ENCODE measurements at places on chromosomes 6 and 20. TPM values are rescaled to one million over a fixed set of nuclear protein-coding genes. Genes with fewer than 3 reads are reported as not detected.
A peak's percentile ranks its signal among the peaks of the same experiment; 100 is the strongest.

- H3K27me3 ChIP-seq, result no peaks in the 10 kb centered on the region
- no peak for DNase-seq
- no peak overlapping the region for H3K27ac ChIP-seq
- H3K4me3 ChIP-seq, result no peak overlapping the region
- H3K4me1 ChIP-seq, result no peaks in the 10 kb centered on the region
These were observed 85.5 kb downstream of the WASF1 start for GRCh38 chr6:110093981-110094380.

- no peaks in the 10 kb centered on the region for H3K36me3 ChIP-seq
- H3K27me3 ChIP-seq, result no peaks in the 10 kb centered on the region
- H3K4me1 ChIP-seq, result no peaks in the 10 kb centered on the region
- no peak for DNase-seq
These were observed 362.1 kb downstream of the SAMD5 start for GRCh38 chr6:147870506-147871110.

DNA sequence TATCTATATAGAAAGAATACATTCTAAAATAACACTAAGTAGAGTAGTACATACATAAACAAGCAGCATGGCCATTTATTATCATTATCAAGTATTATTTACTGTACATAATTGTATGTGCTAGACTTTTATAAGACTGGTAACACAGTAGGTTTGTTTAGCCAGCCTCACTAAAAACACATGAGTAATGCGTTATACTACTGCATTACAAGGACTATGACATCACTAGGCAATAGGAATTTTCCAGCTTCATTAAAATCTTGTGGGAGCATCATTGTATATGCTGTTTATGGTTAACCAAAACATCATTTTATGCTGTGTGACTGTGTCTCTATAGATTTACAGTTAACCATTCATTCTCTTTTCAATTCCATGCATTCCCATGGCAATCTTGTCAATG is 131.7 kb upstream of the HDGFL1 start:
- H3K4me3 ChIP-seq, result no peak overlapping the region
- no peak overlapping the region for H3K27ac ChIP-seq
- no peak for DNase-seq
- no peaks in the 10 kb centered on the region for H3K36me3 ChIP-seq

DNA sequence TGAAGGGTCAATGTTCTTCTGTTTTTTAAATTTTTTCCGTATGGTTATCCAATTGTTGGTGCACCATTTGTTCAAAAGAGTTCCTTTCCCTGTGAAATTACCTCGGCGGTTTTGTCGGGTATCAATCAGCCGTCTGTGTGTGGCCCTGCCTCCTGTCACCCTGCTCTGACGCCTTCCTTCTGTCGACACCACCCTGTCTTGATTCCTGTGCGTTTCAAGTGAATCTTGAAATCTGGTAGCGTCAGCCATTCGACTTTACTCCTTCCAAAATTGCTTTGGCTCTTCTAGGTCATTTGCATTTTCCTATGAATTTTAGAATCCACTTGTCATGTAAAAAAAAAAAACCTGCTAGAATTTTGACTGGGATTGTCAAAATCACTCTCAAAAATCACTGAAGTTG is 181.1 kb downstream of the CDH4 start:
- H3K27ac ChIP-seq, result no peak overlapping the region
- peaks cover 56% of the 10 kb centered on the region for H3K4me1 ChIP-seq
- no peaks in the 10 kb centered on the region for H3K36me3 ChIP-seq

DNA sequence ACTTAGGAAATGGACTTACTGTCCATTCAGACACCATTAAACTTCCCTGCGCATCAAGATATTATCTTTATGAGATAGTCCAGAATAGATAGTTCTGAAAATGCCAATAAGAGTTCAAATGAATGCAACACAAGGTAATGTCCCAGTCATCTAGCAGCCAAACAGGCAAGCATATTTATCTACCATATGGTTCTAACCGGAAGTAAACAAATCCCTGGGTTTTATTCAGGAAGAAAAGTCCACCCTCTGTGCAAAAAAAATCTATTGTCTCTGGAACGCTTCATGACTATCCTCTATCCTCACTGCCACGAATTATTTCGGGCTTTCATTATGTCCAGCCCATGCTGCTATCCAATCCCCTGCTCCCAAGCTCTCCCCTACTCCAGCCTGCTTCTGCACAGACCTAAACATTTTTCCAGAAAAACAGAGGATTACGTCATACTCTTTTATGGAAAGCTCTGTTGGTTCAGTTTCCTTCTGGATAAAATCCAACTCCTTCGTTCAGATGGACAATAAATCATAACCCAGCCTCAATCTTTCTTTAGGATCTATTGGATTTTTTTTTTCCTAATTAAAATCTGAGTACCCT is 11.4 kb downstream of the PPIL6 start:
- DNase-seq, result no peak
- no peak overlapping the region for H3K27ac ChIP-seq
- H3K4me1 ChIP-seq, result no peaks in the 10 kb centered on the region

DNA sequence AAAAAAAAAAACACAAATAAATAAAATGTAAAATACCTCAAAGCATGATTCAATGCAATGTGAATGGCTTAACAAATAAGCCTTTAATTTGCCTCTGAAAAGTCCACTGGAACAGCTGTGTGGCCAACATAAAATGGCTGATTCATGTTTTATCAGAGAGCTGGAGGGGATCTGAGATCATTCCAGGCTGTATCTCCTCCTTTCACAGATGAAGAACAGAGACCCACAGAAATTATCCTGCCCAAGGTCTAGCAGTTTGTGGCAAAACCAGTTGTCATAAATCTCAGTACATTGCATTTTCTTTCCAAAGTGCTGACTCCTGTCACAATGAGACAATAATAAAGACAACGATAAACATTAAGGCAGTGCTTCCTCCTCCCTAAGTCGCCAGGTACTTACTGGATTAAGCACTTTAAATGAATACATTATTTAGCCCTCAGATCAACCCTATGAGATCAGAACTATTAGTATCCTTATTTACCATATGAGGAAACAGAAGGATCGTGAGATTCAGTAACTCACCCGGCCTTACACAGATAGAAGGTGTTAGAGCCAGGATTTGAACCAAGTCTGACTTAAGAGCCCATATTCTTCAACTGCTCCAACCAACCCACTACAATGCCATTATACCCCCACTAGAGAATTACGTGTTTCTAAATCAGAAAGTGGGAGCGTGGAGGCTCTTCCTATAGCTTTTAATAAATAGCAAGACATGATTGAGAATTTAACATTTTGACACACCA is 118.3 kb downstream of the KIF13A start:
- H3K4me1 ChIP-seq, result peaks cover 3% of the 10 kb centered on the region
- H3K27ac ChIP-seq, result peak overlapping the region; percentile 38
- peak; percentile 54 for DNase-seq
- no peaks in the 10 kb centered on the region for H3K36me3 ChIP-seq

GRCh38 chr6:53015486-53015885 is 20.4 kb upstream of the GSTA4 start:
- no peak for DNase-seq
- no peak overlapping the region for H3K4me3 ChIP-seq
- H3K4me1 ChIP-seq, result no peaks in the 10 kb centered on the region

- DNase-seq, result no peak
- no peaks in the 10 kb centered on the region for H3K4me1 ChIP-seq
- no peaks in the 10 kb centered on the region for H3K27me3 ChIP-seq
- no peak overlapping the region for H3K27ac ChIP-seq
These were observed 134.5 kb upstream of the PLCB4 start for GRCh38 chr20:8934362-8934761.

GRCh38 chr20:48586730-48587129 is 241.1 kb downstream of the PREX1 start:
- no peaks in the 10 kb centered on the region for H3K36me3 ChIP-seq
- H3K4me3 ChIP-seq, result no peak overlapping the region
- H3K27me3 ChIP-seq, result no peaks in the 10 kb centered on the region
- no peak overlapping the region for H3K27ac ChIP-seq

DNA sequence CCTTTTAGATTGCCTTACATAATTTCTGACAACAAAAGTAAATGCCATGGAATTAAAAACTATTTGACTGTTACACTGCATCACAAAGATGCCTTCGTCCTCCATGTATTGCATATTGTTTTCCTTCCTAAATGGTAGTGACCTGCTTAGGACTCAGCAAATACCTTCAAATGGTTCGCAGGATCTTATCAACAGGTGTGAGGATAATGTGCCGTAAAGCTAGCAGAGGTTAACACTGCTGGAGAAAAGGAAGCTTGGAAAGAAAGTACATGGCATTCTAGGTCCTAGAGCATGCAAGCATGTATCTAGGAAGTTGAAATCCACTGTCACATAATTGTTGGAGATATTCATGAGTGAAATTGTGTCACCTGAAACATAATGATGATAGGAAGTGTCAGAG is 5.5 kb downstream of the CLVS2 start:
- peaks cover 17% of the 10 kb centered on the region for H3K27me3 ChIP-seq
- H3K4me3 ChIP-seq, result no peak overlapping the region

- H3K27ac ChIP-seq, result no peak overlapping the region
- no peak overlapping the region for H3K4me3 ChIP-seq
- DNase-seq, result no peak
These were observed 88.1 kb downstream of the GRM4 start for GRCh38 chr6:34057790-34058189.

DNA sequence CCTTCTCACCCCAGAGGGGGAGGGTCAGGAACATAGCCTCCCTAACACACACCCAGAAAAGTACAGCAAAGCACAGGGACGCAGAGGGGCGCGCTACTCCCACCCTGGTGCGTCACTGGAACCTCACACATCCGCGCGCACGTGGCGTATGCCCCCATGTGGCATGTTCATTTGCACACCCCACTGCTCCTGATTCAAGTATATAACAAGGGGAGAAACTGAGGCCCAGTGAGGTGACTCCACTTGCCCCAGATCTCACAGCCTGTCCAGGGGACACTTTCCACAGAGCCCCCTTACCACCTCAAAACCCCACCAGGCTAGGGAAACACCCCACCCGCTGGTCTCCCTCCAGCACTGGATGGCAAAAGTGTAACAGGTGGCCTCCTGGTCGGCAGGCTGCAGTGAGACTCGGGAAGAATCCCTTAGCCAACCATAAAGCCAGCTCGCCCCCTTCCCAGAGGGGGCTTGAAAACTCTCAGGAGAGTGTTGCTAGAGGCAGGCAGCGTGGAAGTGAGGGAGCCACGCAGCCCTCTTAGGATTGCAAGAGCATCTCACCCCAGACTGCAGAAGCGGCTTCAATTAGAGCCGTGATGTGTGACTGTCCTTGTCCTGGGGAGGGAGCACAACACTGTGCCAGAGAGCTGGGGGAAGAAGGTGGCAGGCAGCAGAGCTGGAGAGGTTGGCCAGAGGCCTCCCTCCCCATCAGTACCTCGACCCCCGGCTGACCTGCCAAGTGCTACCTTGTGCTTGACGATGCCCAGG is at the start of gene GRM4:
Gene GRM4, minus strand, starts transcription at position 67 of the 762 bp plus-strand sequence. CDS start 12,591 bp downstream, outside the sequence.
- no peaks in the 10 kb centered on the region for H3K36me3 ChIP-seq
- no peak for DNase-seq
- peaks cover 44% of the 10 kb centered on the region for H3K4me1 ChIP-seq
- no peak within 1 kb of the TSS for H3K27ac ChIP-seq

GRCh38 chr6:87832025-87832825 is 130.2 kb upstream of the AKIRIN2 start:
- no peaks in the 10 kb centered on the region for H3K27me3 ChIP-seq
- no peaks in the 10 kb centered on the region for H3K36me3 ChIP-seq
- peak; percentile 67 for DNase-seq
- H3K4me3 ChIP-seq, result peak overlapping the region; percentile 32

- H3K4me1 ChIP-seq, result peaks cover 29% of the 10 kb centered on the region
- H3K4me3 ChIP-seq, result peak overlapping the region; percentile 71
- H3K27ac ChIP-seq, result peak overlapping the region; percentile 92
These were observed 1.0 kb downstream of the NUDT3 start for GRCh38 chr6:34391473-34391785.

- DNase-seq, result no peak
- no peak overlapping the region for H3K27ac ChIP-seq
- H3K4me1 ChIP-seq, result no peaks in the 10 kb centered on the region
- H3K27me3 ChIP-seq, result no peaks in the 10 kb centered on the region
- H3K4me3 ChIP-seq, result no peak overlapping the region
These were observed 911.1 kb upstream of the MAN1A1 start for GRCh38 chr6:120260636-120261035.

- no peak overlapping the region for H3K4me3 ChIP-seq
- no peak overlapping the region for H3K27ac ChIP-seq
- no peaks in the 10 kb centered on the region for H3K36me3 ChIP-seq
- no peaks in the 10 kb centered on the region for H3K27me3 ChIP-seq
These were observed 201.9 kb upstream of the CST7 start for GRCh38 chr20:24747010-24747712.

DNA sequence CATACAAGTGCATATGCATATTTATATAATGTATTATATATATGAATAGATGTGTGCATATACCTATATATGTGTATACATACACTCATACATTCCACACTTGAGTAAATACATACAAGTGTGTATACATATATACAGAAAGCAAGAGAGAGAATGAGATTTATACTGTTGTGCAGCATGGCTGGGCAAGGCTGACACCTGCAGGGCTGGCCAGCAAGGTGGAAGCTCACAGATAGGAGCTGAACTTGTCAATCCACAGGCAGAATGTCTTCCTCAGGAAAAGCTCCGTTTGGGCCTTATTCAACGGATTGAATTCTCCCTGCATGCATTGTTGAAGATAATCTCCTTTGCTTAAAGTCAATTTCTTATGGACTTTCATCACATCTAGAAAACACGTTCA is 256.7 kb downstream of the ZNF217 start:
- H3K36me3 ChIP-seq, result no peaks in the 10 kb centered on the region
- peaks cover 4% of the 10 kb centered on the region for H3K4me1 ChIP-seq
- H3K27me3 ChIP-seq, result no peaks in the 10 kb centered on the region
- no peak overlapping the region for H3K27ac ChIP-seq
- H3K4me3 ChIP-seq, result no peak overlapping the region
- peak; percentile 70 for DNase-seq

The HRH3 gene
- 1.8 TPM for total RNA-seq

The CST1 gene
- not detected for total RNA-seq

The UCKL1 gene
- 14.1 TPM for total RNA-seq

The IL17F gene
- total RNA-seq, result not detected

The PTK7 gene
- 126 TPM for total RNA-seq

The MOCS1 gene
- 11.6 TPM for total RNA-seq

The SLC17A2 gene
- not detected for total RNA-seq

The KHDRBS2 gene
- total RNA-seq, result 9.2 TPM

The DNPH1 gene
- 18.1 TPM for total RNA-seq

The ADGRF5 gene
- 15.5 TPM for total RNA-seq

The DNAAF9 gene
- 35.6 TPM for total RNA-seq

The HFE gene
- 8.9 TPM for total RNA-seq

The LAMA5 gene
- total RNA-seq, result 15.8 TPM

The FABP7 gene
- total RNA-seq, result 149 TPM

The SOX18 gene
- total RNA-seq, result 2.4 TPM

The MATN4 gene
- 21.2 TPM for total RNA-seq

The ARMH2 gene
- total RNA-seq, result 1.1 TPM

Data from spinal cord (tissue), 10 donors.